ENCODE measurements at places on chromosomes 7 and 10.
A peak's percentile ranks its signal among the peaks of the same experiment; 100 is the strongest.

- no peak for DNase-seq
Measured at GRCh38 chr10:110420401-110421193, 77.1 kb upstream of the DUSP5 start.

DNA sequence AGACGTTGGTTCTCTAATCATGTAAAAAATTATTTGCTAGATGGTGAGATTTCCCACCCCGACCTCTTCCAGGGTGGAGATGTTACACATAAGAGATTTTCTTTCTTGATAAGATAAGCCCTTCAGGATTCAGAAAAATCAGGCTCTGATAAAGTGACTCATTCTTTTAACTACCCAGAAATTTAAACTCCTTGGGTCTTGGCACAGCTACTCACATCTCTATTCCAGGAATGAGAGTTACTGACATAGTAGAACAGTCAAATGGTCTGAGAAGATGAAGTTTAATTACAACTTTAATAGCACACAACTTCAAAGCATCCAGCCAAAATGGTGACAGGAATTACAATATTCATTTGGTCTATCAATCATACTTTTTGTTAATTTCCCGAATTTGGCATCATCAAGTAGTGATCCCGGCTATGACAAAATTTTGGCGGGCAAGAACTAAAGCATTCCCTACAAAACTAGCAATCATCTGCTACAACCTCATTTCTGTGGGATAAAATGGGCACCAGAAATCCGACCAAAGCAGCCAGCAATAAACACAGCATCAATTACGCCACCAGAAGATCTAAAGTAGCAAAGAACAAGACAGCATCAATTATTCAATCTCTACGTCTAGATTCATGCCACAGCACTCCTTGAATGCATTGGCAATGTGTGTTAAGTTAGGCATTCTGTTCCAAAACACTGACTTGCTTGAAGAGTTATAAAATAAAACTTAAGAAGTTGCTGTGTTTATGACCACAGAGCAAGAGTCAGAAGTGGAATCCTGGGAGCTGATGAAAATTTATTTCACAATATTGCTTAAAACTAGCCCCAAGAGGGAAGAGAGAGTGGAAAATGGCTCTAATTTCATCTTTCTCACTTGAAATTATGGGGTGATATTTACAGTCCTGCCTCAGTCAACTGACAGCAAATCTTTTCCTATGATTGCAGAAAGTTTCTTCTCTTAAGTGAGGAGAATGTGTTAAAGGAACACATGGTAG is 565.7 kb upstream of the ANKRD30A start:
- no peak for DNase-seq

DNA sequence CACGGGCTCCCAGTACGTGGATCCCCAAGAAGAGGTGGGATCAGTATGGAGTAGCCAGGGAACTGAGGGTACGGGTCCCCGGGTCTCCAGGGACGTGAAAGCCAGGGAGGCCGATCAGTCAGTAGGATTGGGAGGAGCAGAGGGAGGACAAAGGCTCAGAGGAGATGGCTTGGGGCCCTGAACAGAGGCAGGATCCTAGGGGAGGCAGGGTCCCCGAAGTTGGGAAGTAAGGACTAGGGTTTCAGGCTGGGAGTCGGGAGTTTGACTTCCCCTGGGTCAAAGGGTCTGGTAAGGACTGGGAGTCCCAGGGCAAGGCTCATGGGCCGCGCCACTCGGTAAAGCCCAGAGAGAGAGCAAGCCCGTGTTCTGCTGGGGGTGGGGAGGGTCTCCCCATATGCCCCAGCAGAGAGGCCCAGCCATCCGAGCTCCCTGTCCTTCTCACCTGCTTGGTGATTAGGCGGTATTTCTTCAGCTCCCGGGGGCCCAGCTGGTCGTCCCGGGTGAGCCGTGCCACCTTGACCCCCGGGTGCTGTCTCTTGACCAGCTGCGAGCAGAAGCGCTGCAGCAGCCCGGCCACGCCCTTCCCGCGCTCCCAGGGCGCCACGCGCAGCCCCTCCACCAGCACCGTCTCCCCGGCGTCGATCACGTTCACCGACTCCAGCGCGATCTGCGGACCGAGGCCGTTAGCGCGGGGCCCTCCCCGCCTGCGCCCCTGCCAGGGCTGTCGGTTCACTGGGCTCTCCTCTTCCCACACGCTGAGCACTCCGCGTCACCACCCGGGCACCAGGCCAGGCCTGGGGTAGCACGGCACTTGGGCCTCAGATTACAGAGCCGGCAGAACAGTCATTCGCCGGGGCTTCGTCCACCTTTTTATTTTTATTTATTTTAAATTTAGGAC is 7.0 kb downstream of the NAT16 start:
- DNase-seq: no peak

GRCh38 chr7:126079581-126079980 is 1150.0 kb upstream of the POT1 start:
- no peak for DNase-seq

DNA sequence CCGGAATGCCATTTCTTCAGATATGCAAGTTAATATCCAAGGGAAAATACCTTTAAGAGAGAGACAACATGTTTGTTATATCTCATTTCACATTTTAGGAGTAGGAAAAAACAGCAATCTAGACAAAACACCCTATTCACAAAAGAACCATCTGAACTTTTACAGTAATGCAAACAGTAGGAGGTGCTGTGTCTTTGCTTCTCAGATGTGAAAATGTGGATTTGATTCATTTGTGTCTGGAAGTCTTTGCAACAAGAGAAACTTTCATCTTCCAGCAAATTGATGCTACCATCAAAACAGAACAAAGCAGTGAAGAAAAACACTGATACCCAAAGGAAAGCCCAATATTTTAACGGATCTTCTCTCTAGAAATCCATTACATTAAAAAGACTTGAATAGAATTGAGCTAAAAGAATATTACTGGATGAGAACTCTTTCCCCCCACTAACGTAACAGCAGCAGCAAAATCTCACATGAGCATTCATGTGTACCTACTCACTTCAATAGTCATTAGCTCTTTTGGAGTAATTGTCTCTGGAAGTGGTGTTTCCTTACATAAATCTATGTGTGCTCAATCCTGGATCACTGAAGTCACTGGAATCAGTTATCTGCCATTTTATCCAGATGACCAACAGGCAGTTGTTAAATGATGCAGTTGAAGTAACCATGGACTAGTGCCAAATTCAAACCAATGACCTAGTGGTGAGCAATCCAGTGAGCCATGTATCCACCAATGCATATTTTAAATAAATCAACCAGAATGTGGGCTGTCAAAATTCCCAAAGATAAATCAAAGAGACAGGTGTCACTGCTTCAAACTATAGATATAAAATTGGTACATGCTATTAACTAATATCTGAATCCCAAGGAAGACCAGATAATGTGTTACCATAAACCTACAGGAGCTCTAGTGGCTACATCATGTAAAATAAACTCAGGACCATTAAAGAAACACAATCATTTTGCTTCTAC is 1.8 kb downstream of the SEMA3C start:
- no peak for DNase-seq

DNA sequence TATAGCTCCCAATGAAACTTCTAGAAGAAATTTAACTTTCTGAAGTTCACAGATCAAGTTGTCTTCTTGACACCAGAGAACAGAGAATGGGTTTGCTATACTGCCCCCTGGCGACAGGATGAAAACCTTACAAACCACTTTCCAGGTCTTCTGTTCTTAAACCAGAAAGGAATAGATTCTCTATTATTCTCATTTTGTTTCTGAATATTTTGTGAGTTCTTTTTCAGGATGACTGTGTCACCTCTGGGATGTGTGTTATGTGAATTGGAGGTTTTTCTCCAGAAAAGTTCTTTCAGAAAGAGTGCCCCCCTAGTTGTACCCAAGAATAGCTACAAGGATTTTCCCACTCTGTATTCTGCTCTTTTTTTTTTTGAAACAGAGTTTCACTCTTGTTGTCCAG is 6.3 kb downstream of the IFT22 start:
- peak; percentile 40 for DNase-seq

DNA sequence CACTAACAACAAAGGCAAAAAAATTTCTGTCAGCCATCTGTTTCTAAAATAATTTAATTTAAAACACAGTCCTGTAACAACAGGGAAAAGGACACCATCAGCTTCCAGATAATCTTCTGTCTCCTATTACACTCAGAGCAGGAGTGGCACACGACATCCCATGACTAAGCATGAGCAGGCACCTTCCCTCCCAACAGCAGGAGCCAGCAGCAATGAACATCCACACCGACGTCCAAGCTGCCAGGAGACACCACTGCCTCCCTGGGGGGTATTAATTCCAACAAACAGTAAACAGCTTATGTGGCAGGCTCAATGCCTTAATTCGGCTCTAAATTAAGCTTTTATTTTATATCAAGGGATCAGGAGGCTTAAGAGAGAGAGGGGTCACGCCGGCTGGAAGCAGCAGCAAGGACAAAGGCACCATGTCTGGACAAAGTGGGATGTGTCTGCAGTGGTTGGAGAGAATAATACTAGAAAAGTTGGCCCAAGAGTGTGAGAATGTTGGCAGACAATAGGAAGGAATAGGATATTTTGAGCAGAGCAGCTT is 45.7 kb downstream of the KIAA1549 start:
- DNase-seq: no peak

- no peak for DNase-seq
Measured at GRCh38 chr7:106177300-106177690, 65.2 kb upstream of the SYPL1 start.

DNA sequence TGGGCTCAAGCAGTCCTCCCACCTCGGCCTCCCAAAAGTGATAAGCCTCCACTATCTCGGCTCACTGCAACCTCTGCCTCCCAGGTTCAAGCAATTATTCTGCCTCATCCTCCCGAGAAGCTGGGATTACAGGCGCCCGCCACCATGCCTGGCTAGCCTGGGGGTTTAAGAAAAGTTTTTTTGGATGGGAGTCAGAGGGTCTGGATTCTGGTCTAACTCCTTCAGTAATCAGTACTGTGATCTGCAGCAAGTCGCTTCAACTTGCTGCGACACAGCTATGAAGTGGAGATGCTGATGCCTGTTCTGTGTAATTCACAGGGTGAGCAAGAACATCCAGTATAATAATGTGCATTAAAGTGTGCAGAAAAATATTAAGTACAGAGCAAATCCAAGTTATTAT is 88.4 kb upstream of the AGBL3 start:
- no peak for DNase-seq

DNA sequence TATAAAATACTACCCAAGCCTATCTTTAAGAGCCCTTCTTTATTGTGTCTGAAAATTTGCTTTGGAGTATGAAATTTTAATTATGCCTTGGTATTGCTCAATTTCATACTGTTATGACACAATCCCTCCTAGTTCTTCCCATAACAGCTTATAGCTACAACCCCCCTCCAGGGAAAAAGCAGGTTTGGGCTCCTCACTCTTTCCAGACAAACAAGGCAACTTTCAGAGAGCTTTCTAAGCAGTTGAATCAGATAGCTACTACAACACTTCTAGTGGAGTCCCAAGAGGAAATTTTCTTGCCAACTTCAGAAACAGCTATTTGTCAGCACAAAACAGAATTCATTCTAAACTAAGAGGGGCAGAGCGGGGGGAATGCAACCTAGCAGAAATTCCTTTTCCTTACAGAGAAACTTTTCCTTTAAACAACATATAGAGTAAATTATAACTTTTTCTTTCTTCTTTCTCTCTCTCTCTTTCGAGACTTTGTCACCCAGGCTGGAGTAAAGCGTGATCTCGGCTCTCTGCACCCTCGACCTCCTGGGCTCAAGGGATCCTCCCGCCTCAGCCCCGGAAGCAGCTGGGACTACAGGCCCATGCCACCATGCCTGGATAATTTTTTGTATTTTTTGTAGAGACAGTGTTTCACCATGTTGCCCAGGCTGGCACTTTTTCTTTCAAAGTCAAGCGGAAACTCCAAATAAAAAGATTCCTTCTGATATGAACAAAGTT is 26.0 kb upstream of the JMJD1C start:
- no peak for DNase-seq

GRCh38 chr10:70343712-70344111 is 38.7 kb downstream of the LRRC20 start:
- DNase-seq: no peak

- DNase-seq: no peak
Measured at GRCh38 chr10:129963641-129964501, at the start of gene EBF3. TSS of gene EBF3 (minus strand) at chr10:129964274. CDS start at chr10:129963768, 506 bp downstream.

GRCh38 chr10:77084431-77085144 is 553.0 kb downstream of the KCNMA1 start:
- DNase-seq: no peak

DNA sequence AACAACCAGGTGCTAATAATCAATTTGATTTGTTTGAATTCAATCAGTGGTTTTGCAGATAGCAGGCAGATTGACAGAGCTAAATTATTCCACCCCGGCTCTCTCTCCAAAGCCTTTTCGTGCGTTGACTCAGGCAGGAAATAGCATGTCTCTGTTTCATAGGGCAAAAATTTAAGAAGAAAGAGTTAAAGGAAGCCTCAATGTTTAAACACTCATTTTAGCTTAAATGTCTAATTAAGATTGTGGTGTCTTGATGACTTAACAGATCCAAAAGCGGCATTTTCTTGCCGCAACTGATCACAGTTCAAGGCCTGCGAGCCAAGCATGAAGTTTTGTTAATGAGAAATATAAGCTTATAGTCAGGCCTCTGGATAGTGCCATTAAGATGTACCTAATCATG is 1051.1 kb upstream of the AUTS2 start:
- DNase-seq: no peak

DNA sequence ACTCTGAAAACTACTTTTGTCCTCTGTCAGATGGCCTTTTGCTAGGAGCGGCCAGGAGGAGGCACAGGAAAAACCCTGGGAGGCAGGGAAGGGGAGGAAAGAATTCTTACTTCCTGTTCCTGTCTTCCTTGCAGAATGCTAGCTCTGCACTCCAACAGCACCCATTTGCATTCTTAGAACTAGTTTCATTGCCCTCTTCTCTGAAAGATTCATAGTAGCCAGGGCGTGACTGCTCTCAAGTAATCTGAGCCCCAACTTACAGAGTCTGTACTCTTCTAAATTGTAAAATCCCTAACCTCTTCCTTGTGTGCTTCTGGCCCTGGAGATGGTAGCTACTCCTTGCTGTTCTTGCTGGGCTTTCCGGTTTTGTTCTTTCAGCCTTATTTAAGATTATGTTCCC is 75.3 kb upstream of the STEAP1 start:
- no peak for DNase-seq

- DNase-seq: no peak
Measured at GRCh38 chr7:142120524-142120923, 9.0 kb downstream of the MGAM2 start.

DNA sequence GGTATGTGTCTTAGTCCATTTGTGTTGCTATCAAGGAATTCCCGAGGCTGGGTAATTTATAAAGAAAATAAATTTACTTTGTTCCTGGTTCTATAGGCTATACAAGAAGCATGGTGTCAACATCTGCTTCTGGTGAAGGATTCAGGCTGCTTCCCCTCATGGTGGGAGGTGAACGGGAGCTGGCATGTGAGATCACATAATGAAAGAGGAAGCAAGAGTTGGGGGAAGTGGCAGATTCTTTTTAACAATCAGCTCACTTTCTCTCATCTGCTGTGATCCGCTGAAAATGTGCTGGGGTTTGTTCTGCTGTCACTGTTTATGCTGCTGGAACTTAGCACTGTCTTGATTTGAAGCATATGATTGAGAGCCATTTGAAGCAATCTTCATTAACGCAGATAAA is 730.0 kb upstream of the SORCS1 start:
- DNase-seq: no peak
